ENCODE measurements at places on chromosomes 12 and 14.

DNA sequence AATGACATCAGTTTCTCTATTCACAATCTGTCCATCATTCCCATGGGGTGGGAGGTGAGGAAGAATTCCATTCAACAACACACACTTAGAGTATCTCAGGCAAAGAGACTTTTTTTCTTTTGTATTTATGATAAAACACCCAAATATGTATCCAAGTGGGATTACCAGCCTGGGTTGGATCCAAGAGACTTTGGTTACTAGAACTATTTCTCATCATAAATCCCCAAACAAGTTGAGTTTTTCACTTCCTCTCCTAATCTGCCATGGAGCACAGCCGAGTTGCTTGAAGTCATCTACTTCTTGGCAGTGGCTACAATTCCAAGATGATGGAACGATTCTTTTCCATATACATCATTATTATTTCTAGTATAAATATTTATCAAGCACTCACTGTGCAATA lies 209.2 kb upstream of the HMGA2 start:
- DNase-seq, result no peak

DNA sequence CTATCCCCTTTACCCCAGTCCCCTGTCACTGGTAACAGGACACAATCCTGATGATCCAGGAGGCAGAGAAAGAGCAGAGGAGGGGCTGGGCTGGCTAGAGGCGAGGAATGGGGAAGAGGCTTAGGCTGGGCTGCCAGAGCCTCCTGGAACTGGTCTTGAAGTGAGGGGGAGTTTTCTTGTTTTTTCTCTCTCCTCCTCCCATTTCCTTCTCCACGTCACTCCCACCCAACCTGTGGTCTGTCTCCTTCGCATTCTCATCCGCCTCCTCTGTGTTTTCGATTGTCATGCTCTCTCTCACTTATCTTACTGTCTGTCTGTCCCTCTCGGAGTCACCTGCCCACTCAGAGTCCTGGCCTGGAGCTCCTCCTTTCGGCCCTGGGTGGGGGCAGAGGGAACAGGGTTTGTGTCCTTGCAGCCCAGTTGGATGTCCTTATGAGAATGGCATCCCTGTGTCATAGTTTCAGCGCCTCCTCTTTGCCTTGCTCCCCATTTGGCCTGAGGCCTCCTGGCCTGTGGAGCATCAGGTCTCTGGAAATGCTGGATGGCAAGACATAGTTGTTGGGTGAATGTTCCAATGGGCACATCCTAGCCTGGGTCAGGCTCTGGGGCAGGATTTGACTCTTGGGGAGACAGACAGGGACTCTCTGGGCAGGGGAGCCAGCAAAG lies 3.4 kb upstream of the KRT80 start:
- DNase-seq, result no peak

DNA sequence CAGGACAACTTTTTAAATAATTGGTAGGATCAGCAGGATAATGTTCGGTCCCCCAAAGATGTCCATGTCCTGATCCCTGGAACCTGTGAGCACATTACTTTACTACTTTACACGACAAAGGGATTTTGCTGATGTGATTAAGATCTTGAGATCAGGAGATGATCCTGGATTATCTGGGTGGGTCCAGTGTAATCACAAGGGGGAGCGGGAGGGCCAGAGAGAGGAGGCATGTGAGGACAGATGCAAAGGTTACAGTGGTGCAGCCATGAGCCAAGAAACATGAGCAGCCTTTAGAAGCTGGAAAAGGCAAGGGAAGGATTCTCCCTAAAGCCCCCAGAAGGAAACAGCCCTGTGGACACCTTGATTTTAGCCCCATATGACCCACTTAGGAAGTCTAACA lies 33.1 kb downstream of the KCNK10 start:
- DNase-seq, result no peak

DNA sequence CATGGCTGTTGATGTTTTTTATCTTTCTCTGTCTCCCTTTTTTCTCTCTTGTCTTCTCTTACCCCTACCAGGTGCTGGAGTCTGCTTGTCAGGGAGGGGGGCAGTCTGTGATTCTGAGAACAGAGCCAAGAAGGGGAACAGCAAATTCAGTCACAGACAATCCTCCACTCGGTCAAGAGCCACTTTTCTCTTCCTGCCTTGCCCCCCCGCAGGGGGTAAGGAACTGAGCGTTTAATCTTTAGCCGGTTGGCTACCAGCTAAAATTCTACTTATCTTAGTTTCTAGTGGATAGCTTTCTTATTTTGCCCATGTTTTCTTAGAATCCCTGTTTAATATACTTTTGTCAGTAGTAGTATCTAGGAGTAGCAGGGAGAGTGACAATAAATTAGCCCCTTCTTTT lies 1.9 kb downstream of the RIMKLB start:
- DNase-seq, result no peak

DNA sequence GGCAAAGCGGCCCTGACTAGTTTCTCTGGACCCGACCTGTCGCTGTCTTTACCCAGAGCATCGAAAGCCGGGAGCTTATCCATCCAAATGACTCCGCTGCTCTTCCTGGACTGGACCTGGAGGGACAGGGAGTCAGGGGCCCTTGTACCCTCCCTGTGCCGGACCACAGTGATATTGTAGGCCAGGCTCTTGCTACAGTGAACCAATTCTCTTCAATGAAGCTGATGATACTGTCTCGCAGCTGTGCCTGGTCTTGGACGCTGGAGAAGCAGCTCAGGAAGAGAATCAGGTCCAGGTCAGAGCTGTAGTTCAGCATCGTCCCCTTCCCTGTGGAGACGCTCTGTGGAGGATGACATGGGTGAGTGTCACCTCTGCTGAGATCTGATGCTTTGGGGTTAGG lies 14.7 kb upstream of the OASL start:
- DNase-seq, result no peak

DNA sequence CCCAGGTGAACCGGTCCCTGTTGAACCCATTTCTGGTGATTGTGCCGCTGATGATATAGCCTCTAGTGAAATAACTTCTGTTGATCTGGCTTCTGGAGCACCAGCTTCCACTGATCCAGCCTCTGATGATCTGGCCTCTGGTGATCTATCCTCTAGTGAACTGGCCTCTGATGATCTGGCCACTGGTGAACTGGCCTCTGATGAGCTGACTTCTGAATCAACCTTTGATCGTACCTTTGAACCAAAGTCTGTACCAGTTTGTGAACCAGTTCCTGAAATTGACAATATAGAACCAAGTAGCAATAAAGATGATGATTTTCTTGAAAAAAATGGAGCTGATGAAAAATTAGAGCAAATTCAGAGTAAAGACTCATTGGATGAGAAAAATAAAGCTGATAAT lies 59.1 kb downstream of the ATF7IP start:
- DNase-seq, result no peak

GRCh38 chr12:4909734-4910501 lies at the start of gene KCNA1:
Gene KCNA1 (plus strand): TSS chr12:4909905. CDS start chr12:4911379, 1,474 bp downstream.
- DNase-seq, result no peak

DNA sequence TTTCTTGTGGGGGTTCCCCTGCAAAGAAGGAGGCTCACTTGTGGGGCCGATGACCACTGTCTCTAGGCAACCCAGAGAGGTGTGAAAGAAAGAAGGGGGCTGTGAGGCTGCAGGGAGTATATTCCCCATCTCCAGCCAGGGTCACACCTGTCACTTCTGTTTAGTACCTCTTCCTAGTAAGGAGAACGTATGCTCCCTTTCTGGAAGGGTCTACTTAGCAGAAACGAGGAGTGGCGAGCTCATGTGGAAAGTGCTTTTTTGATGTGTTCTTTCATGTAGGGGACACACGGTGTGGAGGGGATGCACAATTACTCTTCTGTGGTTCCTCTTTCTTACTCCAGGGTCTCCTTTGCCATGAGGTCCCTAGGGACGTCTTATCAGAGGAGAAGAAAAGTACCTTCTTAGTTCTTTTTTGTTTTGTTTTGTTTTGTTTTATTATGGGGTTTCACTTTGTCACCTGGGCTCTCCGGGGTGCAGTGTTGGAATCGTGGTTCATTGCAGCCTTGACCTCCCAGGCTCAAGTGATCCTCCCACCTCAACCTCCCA lies 58.3 kb downstream of the PRKCH start:
- DNase-seq, result no peak

GRCh38 chr12:117002051-117002817 lies 91.5 kb downstream of the FBXW8 start:
- DNase-seq, result no peak

GRCh38 chr12:32828120-32828519 lies 68.5 kb downstream of the PKP2 start:
- no peak for DNase-seq

GRCh38 chr12:73362666-73363065 lies 1090.5 kb downstream of the TRHDE start:
- DNase-seq, result no peak

DNA sequence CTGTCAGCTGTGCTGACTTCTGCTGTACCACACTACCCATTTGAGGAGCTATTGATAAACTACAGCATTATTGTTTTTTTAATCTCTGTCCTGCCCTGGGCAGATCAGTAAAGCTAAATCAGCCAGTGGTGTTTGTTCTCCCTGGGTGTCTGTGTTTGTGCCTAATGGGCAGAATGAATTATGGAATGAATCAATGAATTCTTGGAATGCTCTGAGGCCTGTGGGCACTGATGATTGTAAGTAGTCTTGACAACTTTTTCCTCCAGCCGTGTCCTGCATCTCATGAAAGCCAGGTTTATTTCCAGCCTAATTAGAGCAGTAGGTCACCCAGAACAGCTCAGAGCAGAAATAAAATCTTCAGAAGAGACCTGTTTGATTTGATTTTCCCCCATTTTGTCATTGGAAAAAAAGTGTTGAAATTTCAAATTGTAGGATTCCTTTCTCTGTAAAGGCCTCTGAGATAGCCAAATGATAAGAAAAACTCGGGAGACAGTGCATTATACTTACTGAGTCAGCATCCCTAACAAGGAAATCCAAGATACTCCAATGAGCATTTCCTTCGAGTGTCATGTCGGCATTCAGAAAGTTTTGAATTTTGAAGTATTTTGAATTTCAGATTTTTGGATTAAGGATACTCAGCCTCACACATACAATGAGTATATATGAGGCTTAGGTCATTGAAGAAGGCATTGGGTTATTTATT lies 19.4 kb upstream of the EVL start:
- no peak for DNase-seq

GRCh38 chr12:49825971-49826421 lies 2.2 kb downstream of the NCKAP5L start:
- DNase-seq, result no peak

DNA sequence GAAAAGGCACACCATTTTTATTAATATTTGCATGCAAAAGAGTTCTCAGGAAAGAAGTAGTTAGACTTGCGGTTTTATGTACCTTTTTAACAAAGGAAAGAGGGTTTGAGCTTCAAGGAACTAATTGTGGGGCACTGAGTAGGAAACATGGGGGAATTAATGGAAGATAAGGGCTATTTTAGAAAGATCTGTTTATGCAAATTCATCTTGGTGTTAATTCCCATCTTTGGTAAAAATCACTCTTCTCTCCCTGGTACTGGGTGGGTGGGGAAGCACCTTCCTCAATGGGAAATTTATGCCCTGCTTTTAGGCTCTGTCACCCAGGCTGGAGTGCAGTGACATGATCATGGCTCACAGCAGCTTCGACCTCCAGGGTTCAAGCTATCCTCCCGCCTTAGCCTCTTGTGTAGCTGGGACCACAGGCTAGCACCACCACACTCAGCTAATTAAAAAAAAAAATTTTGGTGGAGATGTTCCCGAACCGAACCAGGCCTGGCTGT lies 30.1 kb upstream of the RESF1 start:
- no peak for DNase-seq

DNA sequence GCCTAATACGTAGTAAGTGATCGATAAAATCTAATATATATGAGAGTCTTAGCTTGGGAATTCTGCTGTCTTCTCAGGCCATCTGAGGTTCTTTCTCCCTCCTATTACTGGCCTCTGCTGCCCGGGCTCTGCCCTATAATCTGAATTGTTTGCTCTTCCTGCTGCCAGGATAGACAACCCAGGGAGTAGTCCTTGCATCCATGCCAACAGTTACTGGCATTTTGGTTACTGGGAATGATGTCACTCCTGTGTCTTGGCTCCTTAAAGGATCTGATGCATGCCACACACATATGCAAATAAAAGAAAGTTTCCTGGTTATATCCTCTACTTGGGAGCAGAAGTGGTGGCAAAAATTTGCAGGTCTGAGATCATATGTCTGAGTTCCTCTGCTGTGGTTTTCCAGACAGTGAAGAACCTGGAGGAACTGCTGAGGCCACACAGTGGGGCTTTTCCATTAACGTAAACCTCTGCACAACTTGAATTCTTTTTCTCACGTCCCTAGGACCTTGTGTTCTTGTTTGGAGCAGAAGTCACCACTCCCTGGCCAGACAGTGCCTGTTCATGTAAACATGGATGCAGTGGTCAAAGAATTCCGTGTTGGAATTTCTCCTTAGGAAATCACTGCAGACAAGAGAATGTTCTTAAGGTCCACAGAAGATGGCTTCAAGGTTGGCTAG lies 320.6 kb upstream of the TBX3 start:
- DNase-seq, result no peak

- no peak for DNase-seq
Observed at GRCh38 chr12:55693323-55694187, 14.1 kb downstream of the ITGA7 start.

DNA sequence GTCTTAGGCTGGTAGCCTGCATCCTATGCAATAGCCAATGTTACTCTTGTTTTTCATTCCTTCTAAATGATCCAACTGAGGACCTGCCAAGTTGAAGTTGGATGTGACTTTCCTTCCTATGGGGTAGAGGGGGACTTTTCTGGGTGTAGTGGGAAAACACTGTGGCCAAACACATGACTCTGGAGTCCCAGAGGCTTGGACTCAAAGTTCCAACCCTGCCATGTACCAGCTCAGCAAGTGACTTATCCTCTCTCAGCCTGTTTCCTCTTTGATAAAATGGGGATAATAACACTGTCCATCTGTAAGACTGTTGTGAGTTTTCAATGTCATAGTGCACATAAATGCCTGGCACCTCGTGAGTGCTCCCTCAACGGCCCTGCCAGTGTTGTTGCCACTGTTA lies 97.0 kb downstream of the ZFP36L1 start:
- no peak for DNase-seq

- no peak for DNase-seq
Observed at GRCh38 chr12:92866418-92866817, 62.7 kb downstream of the EEA1 start.

DNA sequence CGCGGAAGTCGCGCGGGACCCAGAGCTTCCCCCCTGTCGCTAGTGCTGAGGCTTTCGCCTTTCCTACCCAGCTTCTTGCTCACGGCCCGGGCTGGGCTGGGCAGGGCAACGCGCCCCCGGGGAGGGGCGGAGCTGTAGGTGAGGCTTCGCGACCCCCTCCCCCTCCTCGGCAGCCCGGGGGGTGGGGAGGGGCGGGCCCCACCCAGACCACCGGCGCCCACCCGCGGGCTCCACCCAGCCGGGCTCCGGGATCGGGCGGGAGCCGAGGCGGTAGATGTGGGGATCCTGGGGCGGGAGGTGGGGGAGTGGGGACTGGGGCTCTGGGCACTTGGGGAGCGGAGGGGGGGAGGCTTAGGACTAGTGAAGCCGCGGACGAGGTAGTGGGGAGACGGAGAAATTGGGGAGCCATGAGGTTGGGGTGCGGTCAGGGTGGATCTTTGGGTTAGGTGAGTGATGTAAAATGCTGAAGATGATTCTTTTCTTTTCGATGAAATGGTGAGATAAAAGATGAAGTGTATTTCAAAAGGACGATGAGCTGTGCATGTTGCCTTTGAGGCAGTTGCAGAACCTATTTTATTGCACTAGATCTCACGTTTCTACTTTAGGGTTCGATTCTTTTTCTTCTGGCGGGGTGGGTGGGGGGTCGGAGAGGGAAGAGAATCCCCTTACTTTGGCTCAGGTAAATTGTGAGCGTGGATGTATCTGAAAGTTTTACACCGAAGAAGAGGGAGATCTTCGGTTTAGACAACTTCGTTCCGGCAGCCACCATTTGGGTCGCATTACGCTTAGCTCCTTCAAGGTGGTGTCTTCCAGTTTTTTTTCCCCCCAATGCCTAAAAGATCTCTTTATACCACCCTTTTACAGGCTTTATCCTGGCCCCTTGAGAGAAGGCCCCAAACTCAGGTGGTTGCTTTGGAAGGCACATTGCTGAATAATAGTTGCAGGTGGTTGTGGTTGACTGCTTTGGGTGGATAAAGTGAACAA lies 619 bp downstream of the ERC1 start:
- peak; percentile 8 for DNase-seq

Measured in activated CD4-positive, alpha-beta T cell treated with anti-CD3 and anti-CD28 coated beads, Interleukin-10, Interleukin-2, amounts not matched to agents 100 ng/mL and 50 ng/mL, durations not matched to agents 16 hours and 8 hours (primary cell).